ENCODE measurements at places on chromosomes 5 and 9.

- DNase-seq = no peak
Measured at GRCh38 chr5:66171349-66172344, 27.5 kb downstream of the SREK1 start.

- no peak for DNase-seq
Measured at GRCh38 chr5:174245516-174246075, 200.1 kb downstream of the NSG2 start.

GRCh38 chr5:18113721-18114120 lies 479.5 kb downstream of the TAF11L14 start:
- no peak for DNase-seq

GRCh38 chr9:126131066-126132010 lies 195.3 kb upstream of the MVB12B start:
- no peak for DNase-seq

GRCh38 chr9:133402689-133403088 lies 15.1 kb downstream of the REXO4 start:
- DNase-seq = no peak

- peak; percentile 79 for DNase-seq
Measured at GRCh38 chr5:16552666-16553343, 64.0 kb downstream of the RETREG1 start.

DNA sequence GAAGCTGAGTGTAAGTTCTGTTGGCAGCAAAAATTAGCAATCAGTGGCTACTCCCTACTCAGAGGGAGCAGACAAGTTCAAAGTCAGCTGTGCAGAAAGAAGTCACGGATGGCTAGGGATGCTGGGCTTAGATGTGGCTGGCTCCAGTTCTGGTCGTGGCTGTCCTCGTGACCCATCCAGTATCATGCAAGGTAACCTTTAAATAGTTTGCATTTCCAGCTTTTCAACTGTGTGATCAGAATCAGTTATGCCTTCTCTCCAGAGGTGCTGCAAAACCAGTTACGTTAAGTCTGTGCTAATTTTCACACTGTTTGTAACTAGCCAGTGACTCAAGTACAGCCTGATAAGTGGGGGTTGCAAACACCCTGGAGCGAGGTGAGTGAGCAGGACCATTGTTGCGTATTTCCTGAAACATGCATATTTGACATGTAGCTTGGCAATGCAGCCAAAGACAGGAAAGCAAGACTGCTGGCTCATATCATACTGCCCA lies 302.4 kb downstream of the ATPSCKMT start:
- no peak for DNase-seq

DNA sequence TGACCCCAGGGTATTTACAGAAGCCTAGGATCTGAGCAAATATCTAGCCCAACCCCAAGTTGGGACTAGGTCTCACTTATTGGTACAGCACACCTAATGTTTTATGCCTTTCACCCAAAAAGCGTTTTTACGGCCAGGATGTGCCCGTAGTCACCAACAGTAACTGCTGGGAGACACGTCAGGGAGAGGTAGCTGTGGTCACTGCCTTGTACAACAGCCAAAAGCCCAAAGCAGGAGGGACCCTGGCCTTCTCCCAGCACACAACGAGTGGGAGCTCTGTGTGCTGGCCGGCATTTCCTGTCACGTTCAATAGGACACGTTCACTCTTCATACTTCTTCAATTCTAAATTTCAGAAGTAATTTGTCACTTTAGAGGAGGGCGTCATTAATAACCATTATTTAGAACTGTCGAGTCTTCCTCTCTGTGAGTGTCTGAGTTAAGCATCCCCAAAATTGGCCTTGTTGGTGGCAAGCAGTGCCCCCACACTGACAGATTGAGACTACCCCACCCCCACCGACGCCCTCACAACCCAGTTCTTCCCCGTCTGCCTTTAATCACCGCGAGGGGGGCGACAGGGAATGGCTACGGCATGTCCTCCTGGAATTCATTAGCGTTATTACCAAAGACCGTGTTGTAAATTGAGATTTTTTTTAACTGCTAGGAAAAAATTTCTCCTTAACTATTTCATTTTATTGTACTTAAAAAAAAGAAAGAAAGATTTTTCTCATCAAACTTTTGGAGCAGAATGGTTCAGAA lies 80.7 kb downstream of the MVB12B start:
- DNase-seq = no peak

- DNase-seq = no peak
Measured at GRCh38 chr9:126146254-126147145, 180.1 kb upstream of the MVB12B start.

DNA sequence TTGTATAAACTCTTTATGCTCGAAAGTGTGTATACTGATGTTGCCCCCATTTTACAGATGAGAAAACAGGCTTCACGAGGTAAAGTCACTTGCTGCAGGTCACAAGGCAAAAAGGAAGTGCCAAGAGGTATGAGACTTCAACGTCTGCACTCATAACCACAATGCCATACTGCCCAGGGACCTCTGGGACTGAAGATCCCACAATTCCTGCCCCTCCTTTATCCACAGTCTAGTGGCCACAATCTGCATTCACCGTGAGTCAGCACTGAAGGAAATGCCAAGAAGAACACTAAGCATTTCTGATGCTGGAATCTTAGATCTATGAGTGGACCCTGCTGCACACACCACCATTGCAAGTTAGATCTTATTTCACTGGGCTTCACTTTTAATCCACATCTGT lies 37.3 kb downstream of the MED27 start:
- peak; percentile 80 for DNase-seq

- no peak for DNase-seq
Measured at GRCh38 chr9:89277454-89277853, 33.5 kb upstream of the CKS2 start.

DNA sequence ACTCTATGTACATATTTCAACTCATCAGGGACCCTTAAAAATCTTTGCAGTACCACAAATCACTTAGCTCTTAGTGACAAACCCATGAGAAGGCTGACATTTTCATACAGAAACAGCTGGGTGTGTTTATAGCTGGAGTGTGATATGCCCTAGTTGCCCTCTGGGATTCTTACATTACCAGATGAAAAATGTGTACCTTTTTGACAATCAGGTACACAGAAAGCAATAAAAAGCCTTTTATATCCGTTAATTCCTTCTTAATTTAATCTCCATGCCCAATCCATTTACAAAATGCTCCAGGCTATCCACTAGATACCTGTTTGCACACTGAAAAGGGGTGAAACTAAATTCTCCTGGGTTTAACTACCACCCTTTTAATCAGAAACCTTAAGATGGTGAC lies 222.9 kb downstream of the KIAA0825 start:
- no peak for DNase-seq

Measured in SJSA1 (cell line).